ENCODE measurements at places on chromosomes 16 and 17.

DNA sequence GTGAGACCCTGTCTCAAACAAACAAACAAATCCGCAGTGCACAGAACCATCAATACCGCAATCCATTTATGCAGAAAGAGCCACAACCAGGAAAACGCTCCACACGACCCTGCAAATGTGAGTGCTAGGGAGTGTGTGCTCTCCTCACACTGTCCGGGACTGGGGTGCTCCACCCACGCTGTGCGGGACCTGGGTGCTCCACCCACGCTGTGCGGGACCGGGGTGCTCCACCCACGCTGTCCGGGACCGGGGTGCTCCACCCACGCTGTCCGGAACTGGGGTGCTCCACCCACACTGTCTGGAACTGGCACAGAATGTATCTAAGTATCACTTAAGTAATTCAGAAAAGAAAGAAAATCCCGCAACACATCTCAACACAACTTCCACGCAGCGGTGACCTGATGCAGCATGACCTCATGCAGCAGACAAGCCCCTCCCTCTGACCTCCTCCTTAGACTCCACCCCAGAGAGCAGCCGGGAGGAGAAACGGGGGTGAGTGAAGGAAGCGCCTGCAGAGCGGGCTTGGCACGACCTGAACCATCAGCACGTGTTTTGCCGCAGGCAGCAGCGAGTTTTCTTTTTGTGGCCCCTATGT, 38.5 kb downstream of the ZNF276 start:
- no peak for DNase-seq

- peak; percentile 85 for DNase-seq
These were observed 824 bp upstream of the MPP2 start for GRCh38 chr17:43907998-43908721.

DNA sequence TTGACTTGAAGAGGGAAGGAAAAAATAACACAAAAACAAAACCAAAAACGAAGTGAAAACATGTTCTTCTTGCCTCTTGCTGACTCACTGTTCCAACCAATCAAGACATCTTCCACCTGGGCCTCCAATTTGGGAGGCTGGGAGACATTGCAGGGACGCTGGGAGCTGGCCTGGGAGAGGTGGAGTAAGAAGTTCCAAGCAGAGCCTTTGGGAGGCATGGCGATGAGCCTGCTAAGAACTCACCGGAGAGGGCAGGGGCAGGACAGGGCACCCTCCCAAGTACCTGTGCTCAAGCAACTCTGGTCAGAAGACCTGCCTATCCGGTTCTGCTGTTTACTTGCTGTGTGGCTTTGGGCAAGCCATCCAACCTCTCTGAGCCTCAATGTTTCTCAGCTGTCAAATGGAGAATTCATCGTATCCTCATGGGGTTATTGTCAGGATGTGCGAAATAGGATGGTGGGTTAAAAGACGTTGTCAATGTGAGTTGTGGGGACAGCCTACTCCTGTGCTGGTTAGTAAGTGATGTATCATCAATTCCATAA, 856 bp upstream of the GLP2R start:
- no peak for DNase-seq

- DNase-seq, result no peak
These were observed 548 bp upstream of the ADGRG5 start for GRCh38 chr16:57541754-57542435.

GRCh38 chr16:22240023-22240710, 34.1 kb downstream of the EEF2K start:
- no peak for DNase-seq

DNA sequence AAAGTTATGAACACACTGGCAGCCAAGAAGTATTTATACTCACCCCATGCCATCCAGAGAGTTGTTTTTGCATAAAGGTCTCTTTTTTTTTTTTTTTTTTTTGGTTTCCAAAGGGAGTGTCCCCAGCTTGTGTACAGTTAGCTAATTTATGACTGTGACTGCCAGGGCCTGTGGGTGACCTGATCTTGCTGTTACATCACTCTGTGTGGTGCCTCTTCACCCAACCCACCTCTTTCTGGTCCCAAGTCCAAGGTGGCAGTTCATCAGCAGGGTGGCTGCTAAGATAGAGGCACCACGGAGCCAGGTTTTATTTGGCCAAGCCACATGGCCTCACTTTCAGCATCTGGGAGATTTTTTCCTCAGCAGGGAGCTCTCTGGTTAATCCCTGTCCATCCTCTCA, at the start of gene NOS2:
NOS2 (minus strand) TSS at position 8 of the 400 bp plus-strand sequence. CDS start 1,720 bp downstream, outside the sequence.
- no peak for DNase-seq

DNA sequence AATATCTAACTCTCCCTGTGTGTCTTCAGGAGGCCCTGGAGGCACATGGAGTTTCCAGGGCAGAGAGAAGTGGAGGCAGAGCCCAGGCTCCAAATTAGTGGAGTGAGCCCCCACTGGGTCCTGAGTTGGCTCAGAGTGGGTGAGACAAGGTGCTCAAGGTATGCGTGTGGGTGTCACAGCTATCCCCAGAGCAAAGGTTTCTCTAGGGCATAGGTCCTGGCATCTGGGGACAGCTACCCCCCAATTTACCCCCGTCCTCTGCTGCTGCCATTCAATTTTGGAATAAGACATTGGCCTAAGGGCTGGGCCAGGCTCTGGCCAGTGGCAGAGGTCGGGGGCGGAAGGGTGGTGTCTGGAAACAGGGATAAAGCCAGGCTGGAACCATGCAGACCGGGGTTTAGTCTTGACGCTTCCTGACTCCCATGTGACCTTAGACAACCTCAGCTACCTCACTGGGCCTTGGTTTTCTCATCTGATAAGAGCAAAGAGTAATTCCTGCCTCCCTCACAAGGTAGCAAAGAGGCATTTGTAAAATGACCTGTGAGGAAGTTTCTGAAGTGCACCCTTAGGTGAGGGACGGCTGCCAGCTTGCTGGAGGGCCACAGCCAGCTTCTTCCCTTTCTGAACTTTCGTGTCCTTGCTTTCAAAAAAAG, 78.2 kb upstream of the TMEM97 start:
- DNase-seq, result no peak
